ENCODE measurements at places on chromosomes 5 and 9.

DNA sequence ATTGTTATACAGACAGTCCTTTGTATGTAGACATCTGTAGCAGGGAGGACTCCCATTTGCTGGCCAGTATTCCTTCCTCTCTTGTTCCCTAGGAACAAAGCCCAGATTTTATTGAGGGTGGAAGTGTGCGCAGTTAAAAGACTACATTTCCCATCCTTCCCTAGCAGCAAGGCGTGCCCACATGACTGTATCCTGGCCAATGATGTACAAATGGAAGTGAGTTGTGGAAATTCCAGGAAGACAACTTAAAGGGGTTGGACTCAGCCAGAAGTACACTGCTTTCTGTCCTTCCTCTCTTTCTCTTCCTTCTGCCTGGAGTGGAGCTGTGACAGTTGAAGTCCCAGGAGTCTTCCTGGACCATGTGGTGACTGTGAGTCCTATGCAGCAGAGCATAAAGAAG lies 89.0 kb downstream of the HRH2 start:
- no peak for DNase-seq

DNA sequence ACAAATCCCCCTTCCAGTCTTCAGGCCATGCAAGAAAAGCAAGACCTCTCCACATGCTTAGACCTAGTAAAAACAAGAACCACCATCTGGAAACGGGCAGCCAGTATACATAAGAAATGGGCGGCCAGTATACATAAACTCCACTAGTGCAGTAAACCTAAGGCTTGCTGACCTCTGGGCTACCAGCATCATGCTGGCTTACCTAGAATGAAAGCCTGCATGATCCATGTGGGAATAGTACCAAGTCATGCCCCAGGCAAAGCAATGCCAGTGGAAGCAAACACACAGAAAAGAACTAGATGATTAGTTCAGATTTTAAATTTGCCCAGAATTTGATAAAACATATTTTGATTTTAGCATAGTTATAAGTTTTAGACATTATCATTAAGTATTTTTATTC lies 1346.4 kb downstream of the EFNA5 start:
- no peak for DNase-seq

- no peak for DNase-seq
Measured at GRCh38 chr5:122713041-122713440, 61.8 kb upstream of the SNX2 start.

- no peak for DNase-seq
Measured at GRCh38 chr9:26983340-26983739, 22.1 kb downstream of the LRRC19 start.

GRCh38 chr9:109886617-109887016 lies 106.6 kb downstream of the PALM2AKAP2 start:
- DNase-seq = no peak

GRCh38 chr5:527646-528628 lies 3.7 kb upstream of the SLC9A3 start:
- no peak for DNase-seq

DNA sequence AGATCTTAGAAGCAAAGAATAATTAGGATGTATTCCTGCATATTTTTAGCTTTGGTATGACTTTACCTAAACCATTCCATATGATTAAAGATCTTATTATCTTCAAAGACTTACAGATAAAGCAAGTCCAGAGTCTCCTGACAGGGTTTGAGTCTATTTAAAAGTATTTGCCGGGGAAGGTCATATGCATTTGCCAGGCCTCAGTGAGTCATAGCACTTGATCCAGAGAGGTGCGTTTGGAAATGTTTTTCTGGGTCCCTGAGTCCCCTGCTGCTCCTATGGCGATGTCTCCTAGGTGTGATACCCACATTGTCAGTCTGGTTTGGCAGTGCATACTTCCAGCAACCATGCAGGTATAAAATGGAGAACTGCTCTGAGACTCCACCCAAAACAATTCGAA lies 217.0 kb downstream of the FBXL7 start:
- DNase-seq = no peak

- DNase-seq = no peak
Measured at GRCh38 chr5:144206141-144206540, 35.5 kb downstream of the KCTD16 start.

DNA sequence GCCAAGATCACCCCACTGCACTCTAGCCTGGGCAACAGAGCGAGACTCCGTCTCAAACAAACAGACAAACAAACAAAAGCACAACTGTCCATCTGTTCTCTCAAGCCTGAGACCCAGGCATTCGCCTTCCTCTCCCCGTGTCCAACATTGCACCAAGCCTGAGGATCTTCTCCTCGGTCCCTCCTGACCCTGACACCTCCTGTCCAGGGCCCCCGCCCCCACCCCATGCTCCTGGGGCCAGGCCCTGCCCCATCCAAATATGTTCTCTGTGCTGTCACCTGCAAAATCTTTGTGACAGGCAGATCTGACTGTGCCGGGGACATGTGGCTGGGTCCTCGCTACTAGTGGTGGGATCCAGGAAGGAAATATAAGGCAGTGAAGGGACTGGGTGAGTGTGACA lies 33.4 kb upstream of the UNC5A start:
- no peak for DNase-seq

- no peak for DNase-seq
Measured at GRCh38 chr5:168315416-168316138, 24.1 kb downstream of the WWC1 start.

GRCh38 chr9:136847826-136848392 lies 1.3 kb upstream of the PHPT1 start:
- DNase-seq = peak; percentile 9

DNA sequence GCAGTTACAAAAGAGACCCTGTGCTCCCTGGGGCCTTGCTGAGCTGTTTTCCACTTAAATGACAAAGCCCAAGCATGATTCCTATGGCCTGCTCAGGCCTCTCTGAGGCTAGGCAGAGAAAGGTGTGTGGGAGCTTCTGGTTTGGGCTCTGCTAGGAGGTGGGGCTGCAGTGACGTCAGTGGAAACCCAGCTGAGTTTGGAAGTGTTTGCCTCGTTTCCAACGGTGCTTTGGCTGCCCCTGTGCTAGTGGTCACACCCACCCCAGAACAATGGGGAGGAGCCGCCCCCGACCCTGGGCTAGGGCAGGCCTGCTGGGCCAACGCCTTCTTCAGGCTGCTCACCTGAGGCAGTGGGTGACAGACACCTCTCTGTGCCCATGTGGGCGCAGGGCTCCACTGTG lies 10.4 kb downstream of the ANGPTL2 start:
- DNase-seq = no peak

DNA sequence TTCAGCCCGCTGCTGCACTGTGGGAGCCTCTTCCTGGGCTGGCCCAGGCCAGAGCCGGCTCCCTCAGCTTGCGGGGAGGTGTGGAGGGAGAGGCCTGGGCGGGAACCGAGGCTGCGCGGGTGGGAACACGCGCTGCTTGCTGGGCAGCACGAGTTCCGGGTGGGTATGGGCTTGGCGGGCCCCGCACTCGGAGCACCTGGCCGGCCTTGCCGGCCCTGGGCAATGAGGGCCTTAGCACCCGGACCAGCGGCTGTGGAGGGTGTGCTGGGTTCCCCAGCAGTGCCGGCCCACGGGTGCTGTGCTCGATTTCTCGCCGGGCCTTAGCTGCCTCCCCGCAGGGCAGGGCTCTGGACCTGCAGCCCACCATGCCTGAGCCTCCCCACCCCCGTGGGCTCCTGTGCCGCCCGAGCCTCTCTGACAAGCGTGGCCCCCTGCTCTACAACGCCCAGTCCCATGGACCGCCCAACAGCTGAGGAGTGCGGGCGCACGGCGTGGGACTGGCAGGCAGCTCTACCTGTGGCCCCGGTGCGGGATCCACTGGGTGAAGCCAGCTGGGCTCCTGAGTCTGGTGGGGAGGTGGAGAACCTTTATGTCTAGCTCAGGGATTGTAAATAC lies 1366.4 kb upstream of the NUDT12 start:
- no peak for DNase-seq

GRCh38 chr5:82356808-82357671 lies 78.9 kb upstream of the RPS23 start:
- DNase-seq = no peak

DNA sequence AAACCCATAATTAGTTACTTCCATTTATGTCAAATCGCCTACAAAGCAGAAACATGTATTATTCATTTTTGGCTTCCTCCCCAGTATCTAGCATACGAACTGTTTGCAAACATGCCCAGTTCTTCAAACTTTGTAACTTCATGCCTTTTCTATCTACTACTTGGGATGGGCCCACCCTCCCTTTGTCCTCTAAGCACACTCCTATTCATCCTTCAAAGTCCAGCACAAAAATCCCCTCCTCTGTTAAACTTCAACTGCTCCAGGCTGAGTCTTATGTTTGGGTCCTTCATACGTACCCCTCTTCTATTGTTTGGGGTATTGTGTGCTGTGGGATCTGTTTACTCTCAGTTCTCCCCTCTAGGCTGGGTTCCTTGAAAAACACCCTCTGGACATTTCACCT lies 55.5 kb downstream of the KCNIP1 start:
- DNase-seq = no peak

- no peak for DNase-seq
Measured at GRCh38 chr5:31186672-31187267, 6.7 kb upstream of the CDH6 start.
